ENCODE measurements at places on chromosomes 5 and 9.

DNA sequence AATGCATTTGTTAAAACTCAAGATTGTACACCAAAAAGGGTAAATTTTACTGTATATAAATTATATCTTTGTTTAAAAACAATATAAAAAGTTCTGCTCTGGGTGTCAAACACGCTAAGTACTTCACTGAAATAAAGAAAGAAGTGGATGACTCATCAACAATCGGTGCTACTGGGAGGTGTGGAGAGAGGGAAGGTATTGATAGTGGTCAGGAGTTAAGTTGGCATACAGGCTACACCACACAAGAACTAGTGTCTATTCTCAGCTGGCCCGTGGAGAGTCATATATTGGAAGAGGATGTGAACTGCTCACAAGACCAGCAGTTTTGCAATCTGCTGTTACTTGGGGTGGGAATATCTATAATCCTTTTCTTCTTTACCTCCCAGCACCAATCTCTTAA lies 145.7 kb upstream of the TRPC7 start:
- DNase-seq = no peak

DNA sequence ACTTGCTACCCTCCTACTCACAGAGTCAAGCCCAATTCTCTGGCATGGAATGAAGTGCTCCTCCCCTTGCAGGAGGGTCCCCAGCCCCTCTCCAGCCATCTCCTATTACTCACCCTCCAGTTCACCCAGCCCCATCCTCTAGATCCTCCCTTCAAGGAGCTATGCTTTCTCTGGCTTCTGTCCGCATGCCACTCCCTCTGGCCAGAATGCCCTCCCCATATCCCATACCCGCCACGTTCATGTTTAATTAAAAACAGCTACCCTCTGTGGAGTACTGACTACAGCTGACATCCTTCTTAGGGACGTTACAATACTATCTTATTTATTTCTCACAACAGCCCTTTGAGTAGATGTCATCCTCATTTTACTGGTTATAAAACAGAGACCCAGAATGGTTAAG lies 3.0 kb downstream of the F2R start:
- no peak for DNase-seq

- DNase-seq = no peak
Observed at GRCh38 chr9:98807070-98807813, at the start of gene GALNT12. Gene GALNT12, plus strand, starts transcription at chr9:98807670. Its CDS starts 29 bp downstream, at chr9:98807699.

GRCh38 chr5:167721926-167722440 lies 569.5 kb upstream of the WWC1 start:
- no peak for DNase-seq

- no peak for DNase-seq
Observed at GRCh38 chr9:135884328-135885035, 22.9 kb downstream of the CAMSAP1 start.

DNA sequence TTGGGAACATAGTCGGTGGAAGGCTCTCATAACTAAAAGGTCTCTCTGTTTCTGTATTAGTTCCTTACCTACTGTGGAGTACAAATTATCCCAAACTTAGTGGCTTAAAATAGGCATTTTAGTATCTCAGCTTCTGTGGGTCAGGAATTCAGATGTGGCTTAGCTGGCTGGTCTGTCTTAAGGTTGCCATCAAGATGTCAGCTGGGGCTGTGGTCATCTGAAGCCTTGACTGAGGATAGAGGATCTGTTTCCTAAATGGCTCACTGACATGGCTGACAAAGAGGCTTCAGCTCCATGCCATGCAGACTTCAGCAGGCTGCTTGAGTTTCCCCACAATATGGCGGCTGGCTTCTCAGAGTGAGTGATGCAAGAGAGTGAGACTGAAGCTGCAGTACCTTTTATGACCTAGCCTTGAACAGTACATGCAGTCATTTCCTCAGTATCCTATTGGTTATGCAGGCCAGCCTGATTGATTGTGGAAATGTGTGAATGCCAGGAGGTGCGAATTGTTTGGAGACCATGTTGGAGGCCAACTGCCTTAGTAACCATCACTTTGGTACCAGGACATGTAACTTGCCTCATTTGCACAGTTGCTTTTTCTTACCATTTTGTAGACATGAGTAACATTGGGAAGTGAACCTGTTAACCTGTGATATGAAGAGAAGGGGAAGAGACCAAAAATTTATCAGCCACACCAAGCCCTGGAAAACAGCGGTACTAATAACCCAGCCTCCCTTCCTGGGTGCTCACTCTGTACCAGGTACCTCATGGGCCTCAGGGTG lies 152.8 kb upstream of the IER5L start:
- DNase-seq = no peak

- DNase-seq = no peak
Observed at GRCh38 chr5:42952578-42952974, 87.5 kb downstream of the ANXA2R start.

- no peak for DNase-seq
Observed at GRCh38 chr9:4068449-4068848, 231.4 kb downstream of the GLIS3 start.

GRCh38 chr5:96788112-96788749 lies 19.5 kb downstream of the ERAP1 start:
- no peak for DNase-seq

GRCh38 chr9:96317335-96317980 lies 15.5 kb upstream of the HSD17B3 start:
- DNase-seq = no peak

- peak; percentile 60 for DNase-seq
Observed at GRCh38 chr9:133961226-133962165, 30.6 kb downstream of the VAV2 start.

GRCh38 chr5:134911285-134912206 lies 6.6 kb downstream of the PCBD2 start:
- DNase-seq = no peak

- peak; percentile 80 for DNase-seq
Observed at GRCh38 chr5:472076-472655, 29.2 kb downstream of the EXOC3 start.

DNA sequence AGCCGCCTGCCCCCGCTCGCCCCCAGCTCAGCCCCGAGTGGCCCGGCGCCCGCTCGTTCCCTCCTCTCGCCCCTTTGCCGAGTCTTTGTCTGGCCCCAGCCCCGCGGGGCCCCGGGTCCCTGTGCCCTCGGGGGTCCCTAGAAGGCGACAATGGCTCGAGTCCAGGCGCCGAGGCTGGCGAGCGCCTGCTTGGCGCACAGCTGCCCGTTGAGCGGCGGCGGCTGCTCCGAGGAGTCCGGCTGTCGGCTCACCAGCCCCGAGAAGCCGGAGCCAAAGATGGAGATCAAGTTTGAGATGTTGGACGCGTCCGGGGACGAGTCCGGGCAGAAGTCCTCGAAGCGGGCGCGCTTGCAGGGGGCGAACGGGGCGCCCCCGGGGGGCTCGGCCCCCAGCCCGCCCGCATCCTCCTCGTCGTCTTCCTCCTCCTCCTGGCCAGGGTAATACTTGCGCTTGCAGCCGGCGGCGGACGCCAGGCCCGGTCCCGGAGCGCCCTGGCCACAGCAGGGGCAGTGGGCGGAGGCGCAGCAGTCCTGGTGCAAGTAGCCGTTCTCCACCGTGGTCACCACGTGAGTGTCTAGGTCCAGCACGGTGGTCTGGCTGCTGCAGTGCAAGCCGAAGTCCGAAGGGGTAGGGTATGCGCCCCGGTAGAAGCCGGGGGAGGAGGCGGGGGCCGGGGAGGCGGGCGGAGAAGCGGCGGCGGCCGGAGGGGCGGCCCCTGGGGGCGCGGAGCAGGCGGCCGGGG lies 1.2 kb downstream of the IER5L start:
- DNase-seq = peak; percentile 83

DNA sequence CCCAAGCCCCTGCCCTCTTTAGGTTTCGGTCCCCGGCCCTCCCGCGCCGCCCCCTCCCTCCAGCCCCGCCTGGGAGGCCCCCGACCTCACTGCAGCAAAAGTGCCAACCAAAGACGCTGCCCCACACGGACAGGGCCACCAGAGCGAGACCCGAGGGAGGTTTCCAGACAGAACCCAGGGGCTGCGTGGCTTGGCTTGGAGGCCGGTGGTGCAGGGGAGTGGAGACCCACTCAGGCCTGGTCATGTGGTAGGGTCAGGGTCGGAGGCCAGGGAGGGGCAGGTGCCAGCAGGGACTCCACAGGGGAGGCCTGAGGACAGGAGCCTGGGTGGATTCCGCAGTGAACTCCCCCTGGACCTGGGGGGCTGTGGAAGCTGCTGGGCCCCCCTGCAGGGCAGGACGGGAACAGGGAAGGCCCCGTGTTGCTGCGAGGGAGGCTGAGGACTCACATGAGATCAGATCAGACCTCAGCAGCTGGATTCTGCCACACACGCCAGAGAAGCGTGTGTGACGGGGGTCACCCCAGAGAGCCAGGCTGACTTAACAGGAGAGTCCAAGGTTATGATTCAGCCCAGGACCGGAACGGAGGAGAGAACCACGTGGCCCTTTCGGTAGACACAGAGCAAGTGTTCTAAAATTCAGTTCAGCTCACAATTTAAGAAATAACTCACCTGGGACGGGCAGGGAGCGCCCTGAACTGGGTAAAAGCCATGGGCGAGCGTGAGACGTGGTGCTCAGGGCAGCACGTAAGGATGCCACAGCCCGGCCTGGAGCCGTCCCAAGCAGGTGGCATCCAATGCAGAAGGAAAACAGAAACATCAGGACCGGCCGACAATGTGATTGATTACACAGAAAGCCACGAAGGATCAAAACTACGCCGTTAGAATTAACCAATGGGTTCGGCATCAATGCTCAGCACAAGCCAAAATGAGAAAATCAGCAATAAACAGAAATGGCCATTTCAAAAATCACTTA lies 38.9 kb downstream of the EXD3 start:
- DNase-seq = peak; percentile 34

DNA sequence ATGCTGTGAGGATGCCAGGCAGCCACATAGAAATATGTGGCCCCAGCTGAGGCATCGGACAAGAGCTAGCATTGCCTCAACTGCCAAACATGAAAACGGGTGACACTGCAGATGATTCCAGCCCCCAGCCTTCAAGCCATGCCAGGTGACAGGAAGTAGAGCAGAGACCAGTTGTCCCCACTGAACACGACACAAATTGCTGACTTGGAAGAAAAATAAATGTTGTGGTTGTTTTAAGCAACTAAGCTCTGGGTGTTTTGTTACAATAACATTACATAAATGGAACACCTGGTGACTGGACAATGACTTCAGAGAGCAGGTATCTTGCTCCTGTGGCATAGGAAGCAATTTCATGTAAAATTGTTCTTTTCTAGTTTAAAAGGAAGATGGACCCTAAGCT lies 154.2 kb downstream of the KIF4B start:
- no peak for DNase-seq

GRCh38 chr5:116037236-116037822 lies 5.1 kb downstream of the ARL14EPL start:
- DNase-seq = no peak

DNA sequence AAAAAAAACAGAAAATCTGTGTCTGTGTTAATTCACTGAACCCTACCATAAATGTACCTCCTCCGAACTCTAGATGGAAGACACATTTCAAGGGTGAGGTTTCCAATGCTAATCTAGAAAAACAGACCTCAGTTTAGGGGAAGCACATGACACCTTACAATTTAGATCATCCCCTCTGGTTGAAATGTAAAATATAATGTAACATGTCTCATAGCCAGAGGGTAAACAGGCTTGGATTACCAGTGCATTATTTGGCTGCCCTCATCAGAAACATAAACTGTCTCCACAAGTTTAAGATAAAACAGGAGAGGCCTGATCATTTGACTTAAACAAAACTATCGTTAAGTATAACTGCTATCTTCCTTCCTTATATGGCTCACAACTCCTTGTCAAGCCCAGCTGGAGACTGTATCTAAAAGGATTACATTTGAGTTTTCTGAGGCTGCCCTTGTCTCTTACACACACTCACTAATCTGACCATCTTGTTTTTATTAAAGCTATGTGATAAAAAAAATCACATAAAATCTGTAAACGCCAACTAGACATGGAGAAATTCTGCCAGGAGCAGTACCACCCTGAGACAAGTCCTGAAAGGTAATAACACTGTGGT lies 105.7 kb downstream of the LURAP1L start:
- no peak for DNase-seq

- DNase-seq = no peak
Observed at GRCh38 chr9:216866-217265, 2.2 kb downstream of the DOCK8 start.

DNA sequence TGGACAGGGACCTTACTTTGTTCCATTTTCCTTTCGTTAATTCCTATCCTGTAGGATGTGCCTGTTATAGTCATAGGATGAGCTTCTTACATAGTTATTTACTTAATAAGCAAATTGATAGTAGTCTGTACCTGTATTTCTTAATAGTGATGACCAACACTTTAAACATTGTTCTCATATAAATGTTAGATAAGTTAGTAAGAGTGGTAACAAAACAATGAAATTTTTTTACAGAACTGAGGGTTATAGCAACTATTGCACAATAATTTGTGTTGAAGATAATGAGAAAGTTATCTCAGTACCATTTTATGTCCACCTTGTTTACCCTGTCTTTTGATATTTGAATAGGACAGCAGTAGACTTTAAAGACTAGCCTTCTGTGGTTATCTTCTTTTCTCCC lies 162.9 kb upstream of the ELL2 start:
- no peak for DNase-seq

DNA sequence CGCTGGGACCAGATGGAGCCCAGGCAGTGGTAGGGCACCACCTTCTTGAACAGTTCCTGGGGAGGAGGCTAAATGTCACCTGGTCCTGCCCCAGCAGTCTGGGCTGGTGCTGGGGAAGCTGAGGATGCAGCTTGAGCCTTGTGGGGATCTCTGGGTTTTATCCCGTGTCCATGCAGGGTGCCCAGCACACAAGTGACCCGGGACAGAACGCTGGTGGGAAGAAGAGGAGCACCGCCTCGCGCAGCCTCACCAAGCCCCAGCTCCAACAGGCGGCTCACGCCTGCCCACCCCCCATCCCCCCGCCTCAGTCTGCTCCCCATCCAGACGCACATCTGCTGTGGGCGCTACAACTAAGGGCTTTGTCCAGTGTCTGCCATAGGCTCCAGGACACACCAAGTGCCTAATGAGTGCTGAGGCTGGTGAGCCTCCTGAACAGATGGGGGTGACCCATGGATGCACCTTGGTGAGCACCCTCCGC lies 13.8 kb downstream of the RALGDS start:
- DNase-seq = peak; percentile 38

DNA sequence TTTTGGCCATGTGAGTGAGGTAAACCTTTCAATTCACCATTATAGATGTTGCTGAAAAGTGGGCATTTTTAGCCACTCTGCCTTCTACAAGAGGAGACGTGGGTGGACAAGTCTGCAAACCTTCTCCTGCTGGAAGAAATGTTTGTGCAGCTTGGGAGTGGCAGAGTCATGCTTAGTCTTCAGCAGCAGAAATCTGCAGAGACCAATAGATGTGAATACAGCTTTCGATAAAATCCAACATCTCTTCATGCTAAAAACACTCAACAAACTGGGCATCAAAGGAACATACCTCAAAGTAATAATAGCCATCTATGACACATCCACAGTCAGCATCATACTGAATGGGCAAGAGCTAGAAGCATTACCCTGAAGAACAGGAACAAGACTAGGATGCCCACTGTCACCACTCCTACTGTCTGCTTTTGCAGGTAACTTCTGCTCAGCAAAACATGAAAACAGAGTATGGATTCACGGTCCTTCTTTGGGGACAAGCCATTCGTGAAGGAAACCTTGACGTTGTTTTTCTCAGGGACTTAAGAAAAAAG lies 91.3 kb downstream of the RALGPS1 start:
- no peak for DNase-seq

- DNase-seq = no peak
Observed at GRCh38 chr9:77131399-77131798, 45.9 kb upstream of the VPS13A start.
